ENCODE measurements at places on chromosomes 6 and 20.

GRCh38 chr6:101066481-101066880, 185.4 kb upstream of the ASCC3 start:
- no peak for DNase-seq

- no peak for DNase-seq
These were observed 213.9 kb upstream of the ECI2 start for GRCh38 chr6:4349323-4349722.

DNA sequence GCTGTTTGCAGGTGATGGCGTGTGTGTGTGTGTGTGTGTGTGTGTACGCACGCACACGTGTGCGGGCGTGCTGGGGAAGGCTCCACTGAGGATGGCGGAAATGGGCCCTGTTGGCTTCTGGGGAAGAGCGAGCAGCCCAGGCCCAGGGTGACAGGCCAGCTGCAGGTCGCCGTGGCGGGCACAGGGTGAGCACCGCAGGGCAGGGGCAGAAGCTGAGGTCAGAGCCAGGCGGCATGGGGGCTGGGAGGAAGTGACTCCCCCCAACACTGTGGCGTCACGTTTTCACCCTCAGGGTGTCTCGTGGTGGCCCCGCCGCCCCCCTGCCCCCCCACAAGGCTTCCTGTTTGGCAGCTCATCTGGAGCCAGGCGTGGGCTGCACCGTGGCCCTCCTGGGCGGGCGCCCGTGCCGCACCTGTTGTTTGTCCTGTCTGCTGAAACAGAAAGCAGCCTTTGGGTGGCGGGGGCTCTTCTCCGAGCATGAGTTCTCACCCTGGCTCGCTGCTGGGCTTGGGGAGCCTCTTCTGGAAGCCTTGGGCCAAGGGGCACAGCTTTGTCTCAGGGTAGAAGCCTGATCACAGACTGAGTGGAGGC, 7.1 kb downstream of the RBM38 start:
- DNase-seq = peak; percentile 92

GRCh38 chr20:62320581-62321354, 18.0 kb downstream of the ADRM1 start:
- no peak for DNase-seq

DNA sequence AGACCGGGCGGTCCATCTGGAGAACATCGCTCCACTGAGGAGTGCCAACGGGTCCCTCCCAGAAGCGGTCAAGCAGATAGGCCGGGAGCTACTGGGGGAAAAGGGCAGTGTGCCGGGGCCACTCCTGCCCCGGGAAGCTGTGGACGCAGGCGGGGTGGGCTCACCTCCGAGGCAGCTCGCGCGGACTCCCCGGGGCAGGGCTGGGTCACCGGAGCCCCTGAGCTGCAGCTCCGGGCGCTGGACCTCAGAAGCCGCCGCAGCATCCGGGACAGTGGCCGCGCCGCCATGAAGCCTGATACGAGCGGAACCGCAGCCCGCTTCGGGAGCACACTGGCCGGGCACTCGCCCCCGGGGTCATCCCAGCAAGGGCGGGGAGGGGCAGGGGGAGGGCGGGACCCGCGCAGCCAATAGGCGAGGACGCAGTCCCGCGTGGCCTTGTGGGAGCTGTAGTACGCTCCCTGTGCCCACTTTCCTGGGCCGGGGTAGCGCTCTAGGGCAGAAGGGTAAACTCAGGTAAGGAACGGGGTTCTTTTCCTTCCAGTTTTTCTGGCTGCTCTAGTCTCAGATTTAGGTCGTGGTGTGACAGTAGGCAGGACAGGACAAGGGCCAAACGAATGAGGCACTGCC, at the start of gene MOCS1:
Gene MOCS1 (minus strand): TSS at position 332 of the 627 bp plus-strand sequence. CDS start 45 bp downstream, at position 287.
- DNase-seq = peak; percentile 16

DNA sequence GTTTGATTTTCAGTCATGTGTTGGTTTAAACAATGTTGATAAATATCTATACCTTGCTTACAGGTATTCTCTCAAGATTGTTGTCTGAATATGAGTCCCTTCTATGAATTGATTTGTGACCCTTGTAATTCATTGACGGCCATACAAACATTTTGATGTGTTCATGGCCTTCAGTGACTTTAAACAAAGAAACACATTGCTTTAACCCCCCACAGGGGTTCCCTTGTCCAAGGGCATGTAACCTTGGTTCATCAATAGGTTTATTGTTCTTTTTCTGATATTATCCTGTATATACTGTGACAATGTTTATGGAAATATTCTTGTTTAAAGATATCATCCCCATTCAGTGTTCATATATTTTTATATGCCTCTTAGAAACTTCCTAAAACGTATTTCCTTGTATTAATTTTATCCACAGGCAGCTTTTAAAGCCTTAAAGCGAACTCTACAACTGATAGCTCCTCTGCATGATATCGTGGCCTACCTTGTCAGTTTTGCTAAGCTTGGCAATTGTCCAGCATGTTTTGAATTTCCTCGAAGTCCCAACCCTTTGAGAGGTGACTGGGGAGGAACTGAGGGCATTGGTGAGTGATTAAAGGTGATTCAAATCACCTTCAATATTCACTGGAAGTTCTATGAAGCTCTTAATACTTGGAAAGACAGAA, 87.0 kb downstream of the CD164 start:
- DNase-seq = no peak

DNA sequence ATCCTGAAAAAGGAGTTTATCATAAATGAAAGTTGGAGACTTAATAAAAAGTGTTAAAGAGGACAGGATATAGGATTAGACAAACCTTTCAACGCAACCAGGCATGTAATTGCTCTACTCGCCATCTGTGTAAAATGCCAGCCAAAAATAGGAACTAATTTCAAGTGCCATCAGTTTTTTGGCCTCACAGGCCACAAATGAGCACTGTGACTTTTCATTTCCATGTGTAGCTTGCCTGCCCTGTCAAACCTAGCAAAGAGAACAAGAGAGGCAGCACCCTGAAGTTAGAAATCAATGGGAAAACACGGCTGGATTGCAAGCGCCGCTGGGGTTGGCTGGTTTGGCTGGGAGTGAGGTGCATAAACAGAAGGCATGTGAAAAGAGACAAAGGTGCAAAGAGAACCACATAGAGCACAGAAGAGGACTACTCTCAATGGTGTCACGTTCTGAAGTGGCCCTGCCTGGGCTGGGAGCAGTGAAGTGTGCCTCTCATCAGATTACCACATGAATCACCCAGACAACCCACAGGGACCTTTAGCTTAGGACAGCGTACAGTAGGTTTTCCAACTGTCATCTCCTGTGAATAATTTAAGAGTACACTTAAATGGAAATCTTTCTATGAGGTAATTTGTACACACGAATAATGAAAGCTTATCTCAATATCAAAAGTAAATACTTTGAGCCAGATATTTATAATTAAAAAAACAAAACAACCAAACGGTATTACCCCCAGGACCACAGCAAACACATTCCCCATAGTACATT, 78.0 kb upstream of the NHSL1 start:
- no peak for DNase-seq

DNA sequence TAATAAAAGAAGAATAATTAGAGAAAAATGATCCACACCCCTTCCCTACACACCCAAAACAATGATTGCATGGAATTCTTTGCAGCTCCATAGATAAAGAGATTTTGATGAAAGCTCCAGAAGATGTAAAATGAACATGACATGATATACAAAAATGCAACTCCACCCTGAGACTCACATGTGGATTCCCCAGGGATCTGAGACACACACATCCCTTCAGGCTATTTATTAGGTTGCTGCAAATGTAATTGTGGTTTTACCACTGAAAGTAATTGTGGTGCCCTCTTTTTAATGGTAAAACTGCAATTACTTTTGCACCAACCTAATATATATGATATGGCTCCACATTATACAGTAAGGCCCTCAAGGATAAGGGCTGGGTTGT, 40.4 kb upstream of the TBC1D7 start:
- no peak for DNase-seq

DNA sequence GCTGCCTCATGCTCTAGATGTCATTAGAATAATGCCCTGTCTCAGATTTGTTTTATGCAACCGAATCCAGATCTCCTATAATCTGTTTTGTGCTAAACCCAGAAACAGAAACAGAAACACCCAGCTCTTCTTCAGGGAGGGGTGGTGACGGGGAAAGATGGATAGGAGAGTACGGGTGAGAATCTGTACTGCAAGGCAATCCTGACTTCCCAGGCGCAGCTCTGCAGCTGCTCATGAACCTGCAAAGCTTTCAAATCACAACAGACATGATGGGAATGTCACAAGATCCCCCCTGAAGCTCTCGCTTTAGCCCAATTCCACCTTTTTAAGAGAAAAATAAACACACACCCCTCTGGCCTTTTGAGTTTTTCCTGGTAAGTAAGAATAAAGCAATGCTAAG, 71.5 kb downstream of the PPP1R3G start:
- no peak for DNase-seq

DNA sequence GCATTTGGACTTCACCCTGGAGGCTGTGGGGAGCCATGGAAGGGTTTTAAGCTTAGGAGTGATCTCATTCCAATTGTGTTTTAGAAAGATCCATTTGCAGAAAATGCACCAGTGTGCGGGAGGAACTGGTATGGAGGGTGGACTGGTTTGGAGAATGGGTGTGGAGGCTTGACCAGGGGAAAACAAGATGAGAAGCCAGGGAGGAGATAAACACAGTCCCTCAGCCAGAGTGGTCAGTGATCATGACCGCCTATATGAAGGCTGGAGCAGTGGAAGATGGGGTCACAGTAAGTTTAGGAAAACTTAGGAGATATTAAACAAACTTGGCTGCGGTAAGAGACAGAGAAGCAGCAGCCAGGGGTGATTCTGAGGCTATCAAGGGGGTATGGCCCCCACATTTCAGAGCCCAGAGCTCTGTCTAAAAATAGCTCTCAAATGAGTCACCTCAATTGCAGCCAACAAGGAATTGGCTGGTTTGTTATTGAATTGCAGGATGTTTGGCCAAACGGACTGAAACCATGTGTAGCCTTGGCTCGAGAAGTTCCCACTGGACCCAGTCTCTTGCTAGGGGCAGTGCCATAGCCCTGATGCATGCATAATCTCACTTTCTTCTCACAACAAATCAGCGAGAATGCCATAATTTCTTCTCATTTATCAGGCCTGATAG, 159.9 kb upstream of the TOP1 start:
- no peak for DNase-seq

- no peak for DNase-seq
These were observed 153.5 kb downstream of the ZMYND8 start for GRCh38 chr20:47202733-47203667.

DNA sequence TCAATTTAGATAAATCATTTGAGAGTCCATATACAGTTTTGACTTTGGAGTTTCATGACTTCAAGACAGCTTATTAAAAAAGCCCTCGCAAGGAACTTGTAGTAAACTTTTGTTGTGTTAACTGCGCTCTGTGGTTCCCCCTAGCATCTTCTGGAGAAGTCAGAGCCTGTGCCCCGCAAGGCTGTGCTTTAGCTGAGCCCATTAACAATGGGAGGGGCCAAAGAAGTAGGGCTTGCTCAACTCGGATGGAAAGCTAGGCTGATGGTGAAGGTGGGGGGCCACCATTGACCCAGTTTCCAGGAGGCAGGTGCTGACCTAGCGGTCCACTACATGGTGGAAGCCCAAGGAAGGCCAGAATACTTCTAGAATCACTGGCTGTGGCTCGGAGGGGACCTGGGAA, 29.3 kb upstream of the OVOL2 start:
- no peak for DNase-seq

DNA sequence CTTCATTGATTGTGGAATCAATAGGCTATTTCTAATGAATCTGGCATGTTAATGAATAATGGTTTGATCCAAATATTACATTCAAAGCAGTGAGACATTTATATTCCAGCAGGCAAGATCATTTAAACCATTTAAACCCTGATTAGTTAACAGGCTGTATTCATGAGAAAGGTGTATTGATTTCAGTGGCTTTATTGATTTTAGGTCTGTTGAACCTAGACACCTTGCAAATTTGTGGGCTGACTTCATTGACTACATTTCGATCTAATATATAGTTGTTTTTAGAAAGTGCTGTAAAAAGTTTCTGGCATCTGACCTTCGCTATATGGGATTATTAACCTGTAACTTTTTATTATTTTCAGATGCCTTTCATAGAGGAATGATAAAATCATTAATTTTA, 900.1 kb upstream of the CITED2 start:
- DNase-seq = no peak

- no peak for DNase-seq
These were observed 616.9 kb upstream of the MAN1A1 start for GRCh38 chr6:119966484-119966883.

DNA sequence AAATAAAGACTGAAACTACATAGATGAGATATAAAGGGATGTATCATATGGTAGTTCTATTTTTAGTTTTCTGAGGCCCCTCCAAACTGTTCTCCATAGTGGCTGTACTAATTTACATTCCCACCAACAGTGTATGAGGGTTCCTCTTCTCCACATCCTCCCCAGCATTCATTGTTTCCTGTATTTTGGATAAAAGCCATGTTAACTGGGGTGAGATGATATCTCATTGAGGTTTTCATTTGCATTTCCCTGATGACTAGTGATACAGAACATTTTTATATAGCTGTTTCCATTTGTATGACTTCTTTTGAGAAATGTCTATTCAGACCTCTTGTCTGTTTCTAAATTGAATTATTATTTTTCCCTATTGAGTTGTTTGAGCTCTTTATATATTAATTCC, 229.3 kb downstream of the RFPL4B start:
- no peak for DNase-seq

DNA sequence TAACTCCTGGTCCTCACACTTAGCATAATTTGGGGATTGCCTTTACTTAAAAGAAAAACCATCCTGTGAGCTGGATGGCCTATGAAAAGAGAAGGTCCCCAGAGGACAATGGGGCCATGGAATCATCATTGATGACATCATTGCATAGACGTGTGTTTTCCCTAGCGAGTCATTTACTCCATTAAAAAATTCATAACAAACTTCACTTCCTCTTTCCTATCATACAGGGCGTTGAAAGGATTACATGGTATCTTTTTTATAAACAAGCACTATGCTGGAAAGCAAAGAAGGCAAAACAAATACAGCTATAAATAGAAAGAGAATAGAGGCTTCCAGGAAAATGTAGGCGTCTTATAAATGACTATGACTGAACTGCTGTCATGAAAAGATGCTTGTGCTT, 11.3 kb upstream of the COL12A1 start:
- DNase-seq = no peak

DNA sequence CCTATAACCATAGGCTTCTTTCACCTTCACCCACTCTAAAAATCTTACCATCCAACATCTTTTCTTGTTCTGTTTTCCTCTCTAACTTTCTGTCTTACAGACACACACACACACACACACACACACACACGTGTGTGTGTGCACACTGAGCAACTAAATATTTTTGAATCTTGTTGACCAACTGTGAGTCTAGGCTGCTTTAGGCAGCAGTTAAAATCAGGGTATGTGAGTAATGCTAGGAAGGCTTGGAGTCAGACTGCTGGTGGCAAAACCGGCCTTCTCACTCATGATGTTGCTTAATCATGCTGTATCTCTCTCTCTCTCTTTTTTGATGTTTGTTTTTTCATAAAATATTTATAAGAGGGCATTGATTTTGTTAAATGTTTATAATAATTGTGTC, 103.1 kb upstream of the TBX18 start:
- DNase-seq = no peak

- DNase-seq = no peak
These were observed 47.7 kb upstream of the TMEM244 start for GRCh38 chr6:129908858-129909257.

- DNase-seq = no peak
These were observed 185.2 kb upstream of the TAB2 start for GRCh38 chr6:149132336-149132735.

GRCh38 chr20:20192366-20192765, 140.0 kb downstream of the CFAP61 start:
- no peak for DNase-seq

- no peak for DNase-seq
These were observed 105.2 kb upstream of the MAN1A1 start for GRCh38 chr6:119454714-119455113.
